CD4-positive, CD25-positive, alpha-beta regulatory T cell (primary cell): ENCODE measurements at places on chromosomes 11 and 22. TPM values are rescaled to one million over a fixed set of nuclear protein-coding genes. Genes with fewer than 3 reads are reported as not detected.

GRCh38 chr11:134887896-134888295 is 475.9 kb upstream of the B3GAT1 start:
- no peak for DNase-seq

GRCh38 chr11:95296621-95297025 is 65.6 kb upstream of the SESN3 start:
- no peak for DNase-seq

GRCh38 chr11:1652026-1652425 is 22.5 kb downstream of the KRTAP5-5 start:
- no peak for DNase-seq

GRCh38 chr11:130705670-130706421 is 210.4 kb downstream of the SNX19 start:
- no peak for DNase-seq

GRCh38 chr11:60910711-60911380 is 3.1 kb upstream of the TMEM109 start:
- DNase-seq = no peak

- no peak for DNase-seq
These were observed 61.7 kb downstream of the LARGE2 start for GRCh38 chr11:45984192-45984591.

GRCh38 chr11:45379162-45379863 is 93.2 kb upstream of the SYT13 start:
- DNase-seq = no peak

DNA sequence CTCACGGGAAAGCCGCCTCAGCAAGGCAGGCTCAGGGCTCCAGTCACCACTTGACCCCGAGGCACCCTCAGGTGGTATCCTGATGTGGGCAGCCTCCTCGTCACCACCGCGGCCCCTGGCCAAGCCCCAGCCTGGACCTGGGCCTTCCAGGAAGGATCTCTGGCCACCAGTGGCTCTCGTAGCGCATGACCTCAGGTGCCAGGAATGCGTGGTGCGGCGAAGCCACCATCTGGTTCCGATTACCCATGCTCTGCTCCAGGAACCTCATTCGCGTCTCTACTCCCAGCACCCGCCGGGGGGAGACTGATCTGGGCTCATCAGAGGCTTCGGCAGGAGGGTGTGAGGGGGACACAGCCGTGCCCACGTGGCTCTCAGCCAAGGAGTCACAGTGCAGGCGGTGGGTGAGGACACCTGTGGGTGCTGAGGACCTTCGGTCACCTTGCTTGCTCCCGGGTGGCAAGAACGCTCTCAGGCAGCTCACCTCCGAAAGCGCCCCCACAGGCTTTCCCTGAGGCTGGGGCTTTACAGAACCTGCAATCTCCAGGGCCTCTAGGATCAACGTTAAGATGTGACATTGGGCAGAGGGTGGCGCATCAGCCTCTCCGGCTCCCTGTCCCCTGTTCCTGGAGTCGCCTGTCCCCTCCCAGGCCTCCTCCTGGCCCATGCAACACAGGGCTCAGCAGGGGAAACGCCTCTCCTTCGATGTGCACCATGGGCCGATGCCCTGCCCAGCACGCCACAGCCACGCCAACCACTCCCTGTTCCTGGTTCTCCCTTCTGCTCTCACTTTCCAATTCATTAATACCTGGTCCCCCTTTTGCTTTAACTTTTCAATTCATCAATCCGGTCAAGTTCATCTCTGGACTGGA is 39.0 kb downstream of the TBX1 start:
- no peak for DNase-seq

GRCh38 chr11:32231909-32232493 is 141.1 kb downstream of the RCN1 start:
- no peak for DNase-seq

GRCh38 chr11:10858439-10859325 is 829 bp upstream of the ZBED5 start:
- peak; percentile 54 for DNase-seq

DNA sequence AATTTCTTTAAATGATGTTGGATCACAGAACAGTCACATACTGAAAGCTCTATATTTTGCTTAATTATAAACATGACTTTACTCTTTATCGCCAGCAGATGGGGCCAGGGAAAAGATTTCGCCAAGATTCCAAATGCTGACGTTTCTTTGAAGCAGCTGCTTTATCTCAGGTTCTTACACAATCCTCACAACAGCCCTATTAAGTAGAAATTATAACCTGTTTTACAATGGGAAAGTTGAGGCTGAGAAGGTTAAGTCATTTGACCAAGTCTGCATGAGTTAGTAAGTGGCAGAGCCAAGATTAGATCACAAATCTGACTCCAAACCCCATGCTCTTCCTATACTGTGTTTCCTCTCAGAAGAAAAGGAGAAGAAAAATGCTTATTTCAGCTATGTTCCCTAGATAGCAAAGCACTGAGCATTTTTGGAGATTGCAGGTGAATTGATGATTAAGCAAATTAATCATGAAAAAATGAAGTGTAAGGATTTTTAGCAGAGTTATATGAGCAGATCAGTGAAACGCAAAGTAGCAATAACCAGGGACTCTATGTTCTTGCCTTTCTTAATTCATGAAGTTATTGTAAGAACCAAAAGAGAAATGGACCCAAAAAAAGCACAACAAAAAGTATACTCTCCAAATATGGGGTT is 79.0 kb downstream of the AASDHPPT start:
- peak; percentile 26 for DNase-seq

APOBEC3F gene
- total RNA-seq = 17.6 TPM

INCENP gene
- total RNA-seq = 36.6 TPM

SERPING1 gene
- 1.1 TPM for total RNA-seq

SOX10 gene
- total RNA-seq = not detected
